ENCODE measurements at places on chromosomes 16 and 17.

- DNase-seq, result no peak
Observed at GRCh38 chr17:76075364-76076145, 974 bp downstream of the GALR2 start.

GRCh38 chr17:17062866-17063265 lies 20.6 kb downstream of the MPRIP start:
- DNase-seq, result no peak

DNA sequence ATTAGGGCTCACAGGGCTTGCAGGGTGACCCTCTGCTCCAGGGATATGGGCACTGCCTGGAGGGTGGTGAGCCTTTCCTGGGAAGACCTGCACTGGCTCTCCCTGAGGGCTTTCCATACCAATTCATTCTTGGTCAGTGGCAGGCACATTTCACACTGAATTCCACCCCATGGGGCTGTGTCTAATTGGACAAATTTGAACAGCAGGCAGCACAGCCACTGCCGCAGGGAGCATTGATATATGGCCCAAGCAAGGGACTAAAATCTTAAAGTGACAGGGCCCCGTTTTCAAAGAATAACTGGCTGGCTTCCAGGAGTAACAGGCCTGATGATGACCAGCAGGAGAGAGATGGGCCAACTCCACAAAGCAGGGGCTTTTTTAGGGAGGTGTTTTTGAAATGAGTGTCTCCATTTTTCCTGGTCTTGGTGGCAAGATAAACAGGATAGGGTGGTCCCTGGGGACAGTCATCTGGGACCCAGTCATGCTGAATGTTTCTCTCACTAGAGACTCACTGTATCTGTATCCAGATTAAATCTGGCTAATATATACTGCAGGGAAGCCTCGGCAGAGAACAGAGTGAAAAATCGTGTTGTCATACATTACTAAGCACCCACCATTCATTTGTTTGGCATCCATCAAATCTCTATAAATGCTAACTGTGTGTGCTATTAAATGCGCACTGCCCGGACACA lies 74.1 kb upstream of the TBX2 start:
- DNase-seq, result no peak

- no peak for DNase-seq
Observed at GRCh38 chr17:10727192-10727591, 2.6 kb downstream of the TMEM220 start.

- DNase-seq, result no peak
Observed at GRCh38 chr17:36147601-36148000, 28.8 kb downstream of the TBC1D3B start.

- no peak for DNase-seq
Observed at GRCh38 chr17:67431249-67432015, 54.4 kb downstream of the PITPNC1 start.

GRCh38 chr16:86511317-86512161 lies 1.2 kb downstream of the FOXF1 start:
- no peak for DNase-seq

DNA sequence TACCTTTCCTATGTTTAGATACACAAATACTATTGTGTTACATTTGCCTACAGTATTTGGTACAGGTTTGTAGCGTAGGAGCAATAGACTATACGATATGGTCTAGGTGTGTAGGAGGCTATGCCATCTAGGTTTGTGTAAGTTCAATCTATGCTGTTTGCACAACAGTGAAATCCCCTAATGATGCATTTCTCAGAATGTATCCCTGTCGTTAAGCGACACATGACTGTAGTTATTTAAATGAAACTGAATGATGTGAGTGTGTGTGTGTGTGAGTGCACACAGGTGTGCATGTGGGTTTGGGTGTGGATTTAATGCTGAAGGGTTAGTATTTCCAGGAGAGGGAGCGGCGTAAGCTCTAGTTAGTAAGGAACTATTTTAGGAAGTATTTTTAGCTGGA lies 34.6 kb upstream of the SMIM36 start:
- no peak for DNase-seq

GRCh38 chr17:75762513-75763268 lies 2.3 kb downstream of the GALK1 start:
- no peak for DNase-seq

DNA sequence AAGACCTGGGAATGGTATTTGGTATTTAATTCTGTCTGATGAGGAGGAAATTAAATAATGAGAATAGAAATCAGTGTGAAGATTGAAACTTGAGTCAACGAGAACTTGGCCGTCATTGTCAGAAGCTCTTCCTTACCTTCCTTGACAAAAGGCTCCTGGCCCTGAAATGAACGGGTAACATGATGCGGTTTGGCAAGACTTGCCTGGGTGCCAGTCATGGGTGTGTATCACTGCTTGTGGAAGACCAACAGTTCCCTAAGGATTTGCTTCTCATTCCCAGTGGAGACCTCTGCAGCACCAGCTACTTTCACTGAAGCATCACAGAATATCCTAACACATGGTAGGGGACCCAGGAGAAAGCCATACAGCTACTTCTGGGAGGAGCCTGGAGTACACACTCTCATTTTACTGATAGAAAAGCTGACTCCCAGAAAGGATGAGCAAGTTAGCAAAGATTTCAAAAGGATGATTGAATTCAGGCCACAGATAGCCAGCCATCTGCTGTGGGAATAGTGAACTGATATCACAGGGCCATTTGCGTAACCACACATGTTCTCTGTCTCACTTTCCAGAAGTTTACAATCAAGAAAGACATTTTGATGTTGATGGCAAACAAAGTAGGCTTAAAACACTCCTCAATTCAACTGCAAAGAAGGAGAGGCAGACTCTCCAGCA lies 258.1 kb upstream of the SALL1 start:
- DNase-seq, result no peak

- DNase-seq, result no peak
Observed at GRCh38 chr16:17389384-17389783, 81.4 kb downstream of the XYLT1 start.

Data from NCI-H2081 (cell line).